ENCODE measurements at places on chromosomes 4 and X.

DNA sequence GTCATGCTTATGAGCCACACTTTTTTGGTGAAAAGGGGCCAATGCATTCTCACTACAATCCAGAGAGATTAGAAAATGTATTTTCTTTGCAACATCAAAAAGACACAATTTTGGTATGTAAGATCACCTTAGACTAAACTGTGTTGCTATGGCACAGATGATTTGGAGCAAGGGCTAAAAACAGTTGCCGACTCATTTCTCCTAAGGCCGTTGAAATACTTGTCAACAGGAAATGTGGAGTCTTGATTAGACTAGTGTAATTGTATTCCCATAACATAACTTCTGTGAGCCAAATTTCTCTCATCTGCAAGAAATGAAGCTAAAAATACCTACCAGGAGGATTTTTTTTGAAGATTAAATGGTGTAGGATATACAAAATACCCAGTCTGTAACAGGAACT lies 2547.7 kb downstream of the ARAP2 start:
- no peak for DNase-seq

DNA sequence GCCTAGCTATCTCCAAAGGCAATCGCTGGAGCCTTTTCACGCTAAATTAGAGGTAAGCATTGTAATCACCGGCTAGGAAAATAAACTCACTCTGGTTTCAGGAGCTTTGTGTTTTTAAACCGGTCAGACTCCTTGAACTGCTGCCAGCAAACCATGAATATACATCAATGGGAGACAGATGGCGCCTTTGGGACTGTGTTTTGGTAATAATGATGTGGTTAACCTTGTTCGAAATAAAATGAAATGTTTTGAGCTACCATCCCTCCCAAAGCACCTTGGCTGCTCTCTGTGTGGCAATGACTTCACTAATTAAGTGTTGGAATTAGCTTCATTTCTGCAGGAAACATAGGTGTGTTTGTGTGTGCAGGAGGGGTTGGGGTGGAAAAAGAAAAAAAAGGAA lies 65.3 kb downstream of the CLNK start:
- DNase-seq, result no peak

- no peak for DNase-seq
Measured at GRCh38 chr4:101464596-101464995, 117.3 kb upstream of the PPP3CA start.

DNA sequence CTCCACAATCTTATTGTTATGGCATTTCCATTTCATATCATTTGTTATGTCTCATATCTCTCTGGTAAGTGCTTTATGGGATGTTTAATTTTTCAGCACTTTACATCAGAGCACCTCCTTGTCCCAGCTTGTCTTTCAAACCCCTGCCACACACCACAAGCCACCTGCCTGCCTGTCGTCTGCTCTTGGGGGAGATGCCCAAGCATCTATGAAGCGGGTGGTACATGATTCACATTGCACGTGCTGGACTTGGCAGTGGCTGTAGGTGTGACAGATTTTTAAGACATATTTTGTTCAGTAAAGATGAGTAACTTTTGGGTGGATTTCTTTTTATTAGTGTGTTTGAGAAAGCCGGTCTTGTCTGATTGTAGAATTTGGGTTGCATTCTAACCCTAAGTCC lies 14.2 kb upstream of the SPATA4 start:
- no peak for DNase-seq

- DNase-seq, result no peak
Measured at GRCh38 chrX:150513544-150513943, 54.9 kb upstream of the MTM1 start.

- no peak for DNase-seq
Measured at GRCh38 chr4:16079046-16079445, 4.8 kb downstream of the PROM1 start.

DNA sequence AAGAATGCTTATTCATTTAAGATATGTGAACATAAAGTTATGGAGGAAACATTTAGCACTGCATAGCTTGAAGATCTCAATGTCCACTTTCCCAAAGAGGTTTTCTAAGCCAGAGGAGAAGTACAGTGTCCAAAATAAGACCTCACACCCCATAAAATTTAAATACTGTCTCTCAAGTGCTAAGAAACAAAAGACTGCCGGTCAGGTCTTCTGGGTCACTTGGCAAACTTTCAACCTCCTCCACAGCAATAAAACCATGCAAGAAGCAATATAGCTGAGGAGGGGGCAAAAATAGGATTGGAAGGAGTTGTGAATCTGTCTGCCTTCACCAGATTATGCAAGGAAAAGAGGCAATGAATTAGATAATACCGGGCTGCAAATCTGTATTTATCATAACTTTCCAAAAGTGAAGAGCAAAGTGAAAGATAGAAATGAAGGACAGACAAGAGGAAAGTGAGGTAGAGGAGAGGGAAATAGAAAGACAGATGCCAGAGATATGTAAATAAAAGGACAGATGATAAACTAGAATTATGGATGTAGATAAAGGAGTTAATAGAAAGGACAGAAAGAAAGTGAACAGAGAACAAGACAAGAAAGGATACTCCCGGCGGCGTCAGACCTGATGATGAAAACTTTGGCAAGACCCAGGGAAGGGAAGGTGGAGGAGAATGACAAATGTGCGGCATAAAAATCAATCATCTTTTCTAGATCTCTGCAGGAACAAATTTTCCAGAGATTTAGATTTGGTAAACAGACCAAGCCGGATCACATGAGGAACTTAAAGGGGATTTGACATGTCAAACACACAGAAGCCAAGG lies 152.7 kb upstream of the FAM241A start:
- DNase-seq, result no peak

DNA sequence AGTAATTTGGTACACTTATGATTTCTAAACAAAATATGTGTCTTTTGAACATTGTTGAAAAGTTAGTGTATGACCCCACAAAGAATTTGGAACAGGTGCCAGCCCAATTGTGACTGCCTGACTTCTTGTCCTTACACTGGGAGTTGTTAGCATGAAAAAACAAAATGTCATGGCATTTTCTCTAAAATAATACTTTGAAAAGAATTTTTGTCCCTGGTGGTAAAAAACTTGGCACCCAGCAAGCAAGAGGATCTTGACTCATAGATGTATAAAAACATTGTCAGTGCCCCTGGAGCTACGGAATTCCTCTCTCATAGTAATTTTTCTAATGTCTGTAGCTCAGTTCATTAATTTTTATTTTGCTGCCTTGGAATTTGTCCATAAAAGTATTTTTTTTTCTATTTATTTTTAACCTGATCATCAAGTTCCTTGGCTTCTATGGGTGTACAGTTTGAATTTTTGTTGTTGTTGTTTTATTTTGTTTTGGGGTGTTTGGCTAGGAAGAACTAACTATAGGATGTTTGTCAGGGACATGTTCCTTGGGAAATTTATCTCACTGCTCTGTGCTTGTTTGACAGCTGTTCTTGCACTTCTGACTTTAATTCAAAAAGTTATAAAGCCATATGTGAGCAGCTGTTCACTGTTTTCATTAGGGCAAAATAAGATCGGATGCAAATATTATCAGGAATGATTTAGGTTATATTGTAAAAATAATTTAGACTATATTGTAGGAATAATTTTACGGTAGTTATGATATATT lies 95.4 kb upstream of the NUDT6 start:
- no peak for DNase-seq

- no peak for DNase-seq
Measured at GRCh38 chr4:26780539-26780938, 80.1 kb upstream of the STIM2 start.

- DNase-seq, result no peak
Measured at GRCh38 chr4:80036949-80037685, 35.9 kb downstream of the ANTXR2 start.

DNA sequence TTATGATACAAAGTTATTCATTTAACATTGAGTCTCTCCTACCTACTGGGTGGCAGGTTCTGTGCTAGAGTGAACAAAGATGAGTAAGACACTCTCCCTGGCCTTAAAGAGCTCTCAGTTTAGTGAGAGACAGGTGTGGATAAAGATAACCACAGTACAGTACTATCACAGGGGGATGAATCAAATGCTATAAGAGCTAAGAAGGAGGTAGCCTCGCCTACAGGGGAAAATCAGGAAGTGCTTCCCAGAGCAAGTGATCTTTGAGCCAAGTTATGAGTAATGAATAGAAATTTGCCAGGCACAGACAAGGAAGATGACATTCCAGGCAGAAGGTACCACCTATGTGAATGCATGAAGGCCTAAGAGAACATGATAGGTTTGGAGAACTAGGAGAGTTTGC lies 3.4 kb upstream of the IGBP1 start:
- DNase-seq, result no peak

DNA sequence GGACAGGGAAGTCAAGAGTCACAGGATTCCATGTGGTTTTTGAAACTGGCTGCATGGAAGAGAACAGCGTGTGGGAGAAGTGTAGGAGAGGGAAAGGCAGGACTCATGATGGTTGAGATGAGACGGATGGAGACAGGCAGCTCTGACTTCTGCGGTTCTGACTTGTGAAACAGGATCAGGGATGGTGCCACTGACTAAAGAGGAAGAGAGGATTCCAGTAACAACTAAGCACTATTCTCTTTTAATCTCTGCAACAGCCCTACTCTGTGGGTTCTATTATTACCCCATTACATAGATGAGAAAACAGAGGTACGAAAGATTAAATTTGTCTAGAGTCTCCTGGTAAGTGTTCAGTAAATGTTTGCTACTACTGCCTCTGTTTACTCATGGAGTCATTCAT lies 156.3 kb downstream of the CBR4 start:
- no peak for DNase-seq

- DNase-seq, result no peak
Measured at GRCh38 chrX:10296576-10296975, 139.8 kb downstream of the CLCN4 start.

DNA sequence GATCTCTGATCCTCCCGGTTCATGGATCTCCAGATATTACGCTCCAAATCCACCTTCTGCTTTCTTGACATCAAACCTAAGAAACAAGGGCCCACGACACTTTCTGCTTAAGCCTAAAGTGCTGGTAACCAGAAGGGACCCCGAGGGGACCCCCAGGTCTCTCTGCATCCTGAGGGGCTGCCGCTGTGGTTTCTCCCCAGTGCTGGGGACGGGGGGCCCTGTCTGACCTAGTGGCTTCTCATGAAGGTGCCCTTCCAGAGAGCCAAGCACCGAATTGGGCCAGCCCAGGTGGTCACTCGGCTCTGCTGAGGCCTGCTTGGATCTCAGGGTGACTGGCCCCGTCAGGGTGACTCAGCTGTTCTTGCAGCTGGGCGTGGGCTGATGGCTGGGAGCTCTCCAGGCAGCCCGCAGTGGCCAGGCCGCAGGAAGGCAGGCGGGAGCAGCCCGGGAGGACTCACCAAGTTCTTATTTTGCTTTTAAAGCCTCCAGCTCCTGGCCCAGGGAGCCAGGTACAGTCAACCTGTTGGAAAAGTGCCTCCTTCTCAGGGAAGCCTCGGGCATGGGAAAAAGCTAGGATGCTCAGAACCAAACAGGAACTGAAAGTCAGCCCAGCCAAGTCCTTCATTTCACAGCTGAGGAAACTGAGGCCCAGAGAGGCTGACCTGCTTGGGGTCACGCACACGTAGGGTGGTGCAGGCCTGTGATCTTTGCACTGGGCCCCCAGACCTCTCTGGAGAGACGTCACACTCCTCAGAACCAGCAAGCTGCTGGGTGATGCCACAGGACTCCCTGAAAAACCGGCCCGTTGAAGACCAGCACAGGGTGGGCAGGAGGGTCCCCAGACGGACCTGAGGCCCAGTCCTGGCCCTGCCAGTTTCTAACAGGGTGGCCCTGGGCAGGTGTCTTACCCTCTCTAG lies 16.7 kb downstream of the BLOC1S4 start:
- DNase-seq, result no peak

DNA sequence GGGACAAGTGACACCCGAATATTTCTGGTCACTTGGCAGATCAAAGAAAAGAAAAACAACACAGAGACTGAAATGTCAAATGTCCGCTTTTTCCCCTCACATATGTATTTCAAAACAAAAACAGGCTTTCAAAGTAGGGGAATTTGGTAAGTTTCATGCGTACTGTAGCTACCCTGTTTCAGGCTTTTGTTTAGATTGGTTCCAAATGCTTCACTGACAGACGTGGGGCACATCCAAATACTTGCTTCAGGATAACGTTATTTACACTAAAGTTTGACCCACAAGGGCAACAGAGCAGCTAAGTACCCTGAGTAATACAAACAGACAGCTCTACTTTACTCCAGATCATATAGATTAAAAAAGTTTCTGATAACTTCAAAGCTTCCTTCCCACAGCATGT lies 804.5 kb upstream of the POU3F4 start:
- DNase-seq, result no peak

DNA sequence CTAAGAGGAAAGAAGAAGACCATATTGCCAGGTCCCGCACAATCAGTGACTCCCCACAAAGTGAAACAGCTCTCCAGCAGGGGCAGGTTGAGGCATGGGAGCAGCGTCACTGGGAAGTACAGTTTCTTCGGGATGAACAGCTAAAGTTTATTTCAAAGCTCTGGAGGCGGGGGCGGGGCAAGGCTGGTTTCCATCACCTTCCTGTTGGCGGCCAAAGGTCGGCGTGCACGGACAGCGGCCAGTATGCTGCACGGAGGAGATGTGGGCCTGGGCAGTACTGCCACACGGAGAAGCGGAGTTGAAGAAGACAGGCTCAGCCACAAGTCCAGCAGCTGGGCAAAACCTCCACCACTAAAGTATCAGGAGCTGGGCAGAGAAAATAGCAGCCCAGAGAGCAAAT lies 951 bp upstream of the ZNF518B start:
- no peak for DNase-seq

GRCh38 chr4:3873408-3874027 lies 107.3 kb downstream of the ADRA2C start:
- DNase-seq, result no peak

GRCh38 chrX:2242326-2242725 lies 258.4 kb downstream of the DHRSX start:
- DNase-seq, result no peak

- DNase-seq, result no peak
Measured at GRCh38 chr4:74230902-74231499, 73.1 kb downstream of the MTHFD2L start.

GRCh38 chrX:141619336-141619735 lies 29.8 kb downstream of the SPANXA2 start:
- DNase-seq, result no peak

DNA sequence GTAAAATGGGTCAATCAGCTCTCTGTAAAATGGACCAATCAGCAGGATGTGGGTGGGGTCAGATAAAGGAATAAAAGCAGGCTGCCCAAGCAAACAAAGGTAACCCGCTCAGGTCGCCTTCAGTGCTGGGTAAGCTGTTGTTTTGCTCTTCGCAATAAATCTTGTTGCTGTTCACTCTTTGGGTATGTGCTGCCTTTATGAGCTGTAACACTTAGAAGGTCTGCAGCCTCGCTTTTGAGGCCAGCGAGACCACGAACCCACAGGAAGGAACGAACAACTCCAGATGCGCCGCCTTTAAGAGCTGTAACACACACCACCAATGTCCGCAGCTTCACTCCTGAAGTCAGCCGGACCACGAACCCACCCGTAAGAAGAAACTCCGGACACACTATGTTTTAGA lies 11.5 kb upstream of the CAMK2D start:
- DNase-seq, result no peak

- no peak for DNase-seq
Measured at GRCh38 chr4:99536848-99537247, 26.0 kb downstream of the C4orf17 start.

GRCh38 chr4:132593717-132594400 lies 555.2 kb upstream of the PCDH10 start:
- DNase-seq, result no peak
